Activated CD8-positive, alpha-beta memory T cell treated with anti-CD3 and anti-CD28 coated beads for 4 hours (primary cell): ENCODE measurements at places on chromosomes 3 and 15.

DNA sequence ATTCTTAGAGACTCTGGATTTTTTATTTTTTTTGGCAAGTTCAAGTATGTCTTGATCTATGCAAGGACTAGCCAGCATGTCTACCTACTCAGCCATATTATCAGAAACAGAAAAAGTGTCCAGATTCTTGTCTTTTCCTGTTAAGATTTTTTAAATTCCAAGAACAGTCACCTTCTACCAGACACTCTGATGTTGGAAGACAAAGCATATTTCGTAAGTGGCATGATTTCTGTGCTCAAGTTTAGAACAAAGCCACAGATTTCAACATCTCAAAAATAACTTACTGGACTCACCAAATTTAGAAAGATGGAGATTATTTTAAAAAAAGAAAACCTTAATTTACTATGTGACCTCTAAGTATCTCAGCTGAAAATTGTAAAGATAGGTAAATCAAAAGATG lies 61.9 kb downstream of the GOLGA6L7 start:
- DNase-seq, result no peak

GRCh38 chr15:96125721-96126415 lies 204.6 kb upstream of the NR2F2 start:
- DNase-seq, result no peak

DNA sequence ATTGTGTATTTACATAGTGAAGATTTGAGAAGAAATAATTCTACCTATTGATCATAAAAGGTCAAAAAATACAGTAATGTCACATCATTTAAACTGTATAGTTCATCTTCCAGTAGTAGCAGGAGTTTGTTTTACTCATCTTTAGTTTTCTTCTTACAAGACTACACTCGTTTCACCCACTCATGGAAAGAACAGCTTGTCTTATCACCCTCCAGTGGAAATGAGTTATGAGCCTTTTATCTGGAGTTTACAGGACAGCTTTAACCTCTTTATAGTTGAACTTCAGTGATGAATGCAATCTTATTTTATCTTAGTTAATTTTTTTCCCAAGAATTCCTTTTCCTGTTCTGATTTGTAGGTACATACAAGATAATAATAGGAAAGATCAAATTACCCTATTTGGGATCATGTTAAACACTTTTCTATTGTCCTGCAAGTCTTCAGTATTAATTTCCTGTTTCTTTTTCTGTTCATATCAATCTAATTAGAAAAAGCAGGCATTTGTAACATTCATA lies 36.8 kb downstream of the RBMS3 start:
- DNase-seq, result no peak

DNA sequence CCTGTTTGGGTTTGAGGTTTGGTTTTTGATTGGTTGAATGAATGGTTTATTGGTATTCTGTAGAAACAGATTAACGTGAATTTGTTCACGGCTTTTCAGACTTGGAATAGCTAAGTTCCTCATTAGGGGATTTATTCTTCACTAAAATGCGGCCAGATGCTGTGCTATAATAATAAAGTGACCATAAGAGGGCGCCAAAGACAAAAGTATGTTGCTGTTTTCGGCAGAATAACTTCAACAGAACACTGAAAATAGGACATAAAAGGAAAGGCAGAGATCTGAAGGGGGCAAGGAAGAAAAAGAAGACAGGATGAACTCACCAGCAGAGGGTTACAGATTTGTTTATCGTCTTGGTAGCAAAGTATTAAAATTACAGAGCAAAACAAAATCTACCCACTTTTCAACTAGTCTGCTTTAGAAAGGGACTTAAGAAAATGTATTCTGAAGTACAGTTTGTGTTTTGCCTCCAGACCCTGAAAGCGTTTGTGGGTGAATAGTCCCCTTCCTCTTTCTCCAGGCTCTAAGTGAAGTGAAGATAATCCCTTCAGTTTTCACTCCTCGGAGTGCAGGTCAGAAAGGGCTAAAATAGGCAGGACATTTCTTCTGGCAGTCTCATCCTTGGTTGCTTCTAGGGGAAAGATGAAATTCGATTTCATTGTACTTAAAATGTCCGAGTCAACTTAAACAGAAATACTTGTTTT lies 147.6 kb downstream of the IL20RB start:
- no peak for DNase-seq

- DNase-seq, result no peak
Measured at GRCh38 chr15:54045397-54045796, 67.2 kb downstream of the UNC13C start.

DNA sequence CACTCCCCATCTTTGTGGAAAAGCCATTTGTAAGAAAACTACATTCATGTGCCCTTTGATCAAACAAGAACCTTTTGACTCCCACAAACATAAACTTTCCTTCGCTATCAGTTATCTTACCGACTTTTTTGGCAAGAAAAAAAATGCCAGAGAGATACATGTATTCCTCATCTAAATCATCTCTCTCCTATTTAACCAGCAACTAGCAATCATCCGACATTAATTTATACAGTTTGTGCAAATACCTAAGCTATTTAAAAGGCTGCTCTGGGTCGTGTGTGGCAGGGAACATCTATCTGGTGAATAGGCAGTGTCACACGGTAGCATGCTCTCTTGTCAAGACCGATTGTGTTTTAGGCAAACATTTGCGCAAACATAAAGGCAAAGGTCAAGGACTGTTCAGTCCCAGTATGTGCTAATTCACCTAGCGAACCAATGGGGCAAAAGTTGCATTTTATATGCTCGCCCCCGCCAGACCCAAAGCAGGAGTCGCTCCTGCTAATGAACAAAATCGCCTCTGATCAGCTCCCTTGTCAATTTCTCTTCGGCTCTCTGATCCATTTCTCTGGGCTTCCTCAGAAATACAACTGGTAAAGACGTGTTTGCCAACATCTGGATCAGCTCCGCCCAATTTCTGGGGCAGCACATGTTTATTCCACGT lies 37.7 kb downstream of the ZIC4 start:
- no peak for DNase-seq

DNA sequence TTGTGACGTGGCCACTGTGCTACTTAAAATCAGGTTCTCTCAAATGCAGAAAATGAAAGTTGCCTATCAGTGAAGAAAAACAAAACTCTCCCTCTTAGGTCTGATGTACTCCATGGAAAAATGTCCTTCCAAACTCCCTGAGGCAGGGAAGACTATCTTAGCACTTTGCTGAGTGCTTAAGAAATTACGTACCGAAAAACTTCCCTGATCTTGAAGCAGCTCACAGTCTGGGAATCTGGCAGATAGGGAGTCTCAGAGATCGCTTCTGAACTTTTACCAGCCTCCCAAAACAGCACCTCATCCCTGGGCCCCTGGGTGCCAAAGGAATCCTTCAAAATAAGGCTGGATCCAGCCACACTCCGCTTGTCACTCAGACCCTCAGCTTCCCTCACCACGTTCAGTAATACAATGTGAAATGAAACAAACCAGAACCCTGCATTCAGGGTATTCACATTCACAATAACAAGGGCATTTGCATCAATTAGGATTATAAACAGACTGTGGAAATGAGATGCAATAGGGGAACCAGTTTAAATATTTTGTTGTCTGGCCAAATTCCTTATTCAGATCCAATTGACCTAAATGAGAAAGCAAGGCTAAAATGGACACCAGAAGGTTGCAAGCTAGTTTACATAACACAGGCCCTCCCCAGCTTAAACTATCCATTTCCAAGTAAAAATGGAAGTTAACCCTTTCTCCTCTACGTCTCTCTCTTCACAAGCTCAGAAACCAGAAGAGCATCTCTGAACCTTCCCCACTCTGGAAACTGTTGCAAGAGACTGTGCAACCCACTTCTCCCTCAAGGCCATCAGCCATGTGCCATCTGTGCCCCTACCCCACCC lies 20.9 kb downstream of the OSBPL10 start:
- DNase-seq, result no peak

GRCh38 chr3:132406587-132406986 lies 10.7 kb upstream of the DNAJC13 start:
- DNase-seq, result no peak

GRCh38 chr3:196193736-196194541 lies 17.3 kb downstream of the ZDHHC19 start:
- no peak for DNase-seq

DNA sequence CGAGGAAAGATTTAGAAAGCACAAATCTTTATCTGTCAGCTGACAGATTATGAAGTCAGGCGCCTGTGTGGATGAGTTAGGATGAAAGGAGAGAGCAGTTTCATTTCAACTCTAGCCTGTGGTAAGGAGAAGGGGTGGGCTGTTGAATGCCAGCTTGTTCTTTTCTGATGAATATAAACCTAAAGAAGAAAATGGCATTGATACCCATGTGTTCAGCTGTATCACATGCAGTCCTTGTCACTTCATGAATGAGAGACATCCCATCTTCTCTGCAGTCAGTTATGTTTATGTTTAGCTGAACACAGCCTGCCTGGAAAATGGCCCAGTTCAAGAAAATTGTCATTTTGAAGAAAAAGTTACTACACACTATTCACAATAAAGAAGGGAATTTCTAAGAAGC lies 345.7 kb upstream of the RBMS3 start:
- DNase-seq, result no peak

GRCh38 chr3:195583831-195584542 lies at the start of gene APOD:
TSS of gene APOD (minus strand) at chr3:195583940. CDS start at chr3:195579461, 4,479 bp downstream.
- DNase-seq, result no peak

GRCh38 chr3:107956991-107957900 lies 133.6 kb downstream of the CD47 start:
- DNase-seq, result no peak

GRCh38 chr3:198048445-198048844 lies 88.4 kb downstream of the LMLN start:
- DNase-seq, result no peak

- no peak for DNase-seq
Measured at GRCh38 chr3:151871639-151872468, 1.6 kb upstream of the SUCNR1 start.

DNA sequence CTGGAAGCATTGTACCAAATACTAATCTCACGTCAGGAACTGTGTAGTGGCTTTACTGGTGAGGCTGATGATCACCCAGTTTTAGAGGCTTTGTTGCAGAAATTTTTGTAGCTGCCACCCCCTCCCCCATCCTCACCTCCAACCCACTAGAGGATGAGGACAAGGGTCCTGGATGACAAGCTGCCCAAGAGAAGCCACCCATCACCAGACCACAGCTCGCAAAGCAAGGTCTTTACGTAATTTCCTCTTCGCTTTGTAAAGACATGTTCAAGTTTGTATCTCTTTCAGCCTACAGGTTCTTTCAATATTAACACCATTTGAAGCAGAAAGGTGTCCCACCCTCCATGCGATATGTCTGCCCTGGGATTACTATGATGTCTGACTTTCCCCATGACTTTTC lies 74.2 kb downstream of the LDHAL6B start:
- DNase-seq, result no peak

GRCh38 chr15:51759557-51760070 lies 8.2 kb downstream of the TMOD2 start:
- no peak for DNase-seq

DNA sequence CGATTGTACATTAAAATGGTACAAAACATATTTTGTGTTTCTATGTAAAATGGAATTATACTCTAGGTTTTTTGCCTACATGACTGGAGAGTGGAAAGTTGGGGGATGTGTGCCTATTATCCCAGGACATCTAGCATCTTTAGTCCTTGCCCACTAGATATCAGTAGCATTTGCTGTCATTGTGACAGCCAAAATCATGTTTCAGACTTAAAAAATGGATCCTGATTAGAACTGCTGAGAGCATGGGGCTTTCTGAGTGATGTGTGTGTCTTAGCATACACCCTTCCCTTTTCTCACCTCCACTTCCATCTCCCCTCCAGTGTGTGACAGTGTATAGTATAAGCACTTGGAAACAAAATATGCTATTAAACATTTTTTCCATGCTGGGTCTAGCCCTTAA lies 13.3 kb downstream of the ARMC8 start:
- DNase-seq, result no peak

DNA sequence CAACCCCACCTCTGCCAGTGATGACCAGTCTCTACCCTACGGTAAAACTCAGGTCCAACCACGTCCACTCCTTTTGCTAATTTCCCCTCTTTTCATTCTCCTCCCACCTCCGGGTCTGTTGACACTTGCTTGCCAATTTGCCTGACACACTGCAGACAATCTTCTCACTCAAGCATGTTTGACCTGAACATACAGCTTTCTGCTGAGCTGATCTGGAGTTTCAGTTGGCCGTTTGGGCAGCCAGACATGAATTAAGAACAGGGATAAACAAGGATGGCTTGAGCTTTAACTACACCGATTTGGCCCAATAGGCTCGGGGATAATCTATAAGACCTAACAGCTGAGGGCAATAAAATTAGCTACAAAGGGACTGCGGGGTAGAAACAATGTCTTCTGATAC lies 758.6 kb upstream of the CFAP20DC start:
- DNase-seq, result no peak

DNA sequence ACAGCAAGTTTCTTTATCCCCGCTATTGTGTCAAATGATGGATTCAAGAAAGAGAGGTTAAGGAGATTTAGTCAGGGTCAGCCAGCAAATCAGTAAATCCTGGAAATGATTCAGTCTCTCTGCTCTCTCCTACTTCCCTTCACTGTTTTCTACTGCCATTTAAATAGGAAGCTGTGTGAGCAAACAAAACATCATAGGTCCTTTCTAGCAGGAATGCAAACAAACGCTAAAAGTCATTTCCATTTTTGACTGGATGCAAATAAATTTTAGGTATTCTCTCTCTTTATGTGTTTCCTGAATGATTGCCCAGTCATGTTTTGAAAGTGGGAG lies 299.4 kb upstream of the RORA start:
- no peak for DNase-seq

GRCh38 chr15:50798684-50799083 lies 33.2 kb upstream of the SPPL2A start:
- no peak for DNase-seq

DNA sequence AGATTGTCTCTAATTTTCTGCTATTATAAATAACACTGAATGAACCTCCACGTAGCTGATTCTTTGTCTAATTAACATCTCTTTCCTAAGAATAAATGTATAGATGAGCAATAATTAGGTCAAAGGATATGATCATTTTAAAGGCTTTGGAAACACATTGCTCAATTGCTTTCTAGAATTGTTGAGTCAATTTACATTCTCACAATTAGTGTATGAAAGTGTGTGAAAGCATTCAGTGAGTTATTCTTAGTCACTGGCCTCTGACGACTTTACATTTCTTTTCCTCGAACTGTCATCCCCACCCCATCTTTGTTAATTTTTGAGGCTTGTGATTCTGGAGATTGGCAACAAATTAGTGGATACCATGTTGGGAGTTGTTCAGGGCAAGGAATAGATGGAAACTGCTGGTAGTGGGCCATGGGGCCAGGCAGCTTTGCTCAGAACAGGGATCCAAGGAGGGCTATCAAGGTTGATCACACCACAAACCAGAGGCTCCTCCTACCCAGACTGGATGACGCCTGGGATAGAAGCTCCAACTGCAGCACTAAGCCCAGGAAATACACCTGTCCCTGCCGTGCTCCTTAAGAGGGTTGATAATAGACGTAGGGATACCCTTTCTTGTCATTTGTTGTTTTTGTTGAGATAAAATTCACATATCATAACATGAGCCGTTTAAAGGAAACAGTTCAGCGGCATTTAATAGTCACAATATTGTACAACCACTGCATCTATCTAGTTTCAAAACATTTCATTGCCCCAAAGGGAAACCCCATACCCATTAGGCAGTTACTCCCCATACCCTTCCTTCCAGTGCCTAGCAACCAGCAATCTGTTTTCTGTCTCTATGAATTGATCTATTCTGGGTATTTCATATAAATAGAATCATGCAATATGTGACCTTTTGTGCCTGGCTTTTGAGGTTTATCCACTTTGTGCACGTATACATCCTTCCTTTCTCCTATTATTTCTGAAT lies 27.9 kb downstream of the EIF1B start:
- no peak for DNase-seq

- DNase-seq, result no peak
Measured at GRCh38 chr3:41208507-41209220, 9.4 kb downstream of the CTNNB1 start.

- no peak for DNase-seq
Measured at GRCh38 chr15:80404057-80404760, at the start of gene ARNT2. TSS of gene ARNT2 (plus strand) at chr15:80404382. CDS start at chr15:80404516, 134 bp downstream.
